EL (cell line): ENCODE measurements at places on chromosomes 2 and 18.

- no peak for DNase-seq
Measured at GRCh38 chr18:1006965-1007364, 102.3 kb downstream of the ADCYAP1 start.

DNA sequence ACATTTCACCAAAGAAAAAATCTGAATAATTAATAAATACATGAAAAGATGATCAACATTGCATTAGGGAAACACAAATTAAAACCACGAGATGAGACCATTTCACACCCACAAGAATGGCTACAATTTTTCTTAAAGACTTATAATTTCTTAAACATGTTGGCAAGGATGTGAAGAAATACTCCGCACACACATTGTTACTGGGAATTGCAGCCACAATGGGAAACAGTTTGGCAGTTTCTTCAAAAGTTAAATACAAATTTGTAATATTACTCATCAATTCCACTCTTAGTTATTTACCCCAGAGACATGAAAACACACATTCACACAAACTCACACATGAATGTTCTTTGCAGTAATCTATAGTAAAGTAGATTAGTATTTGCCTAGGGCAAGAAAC lies 363.3 kb upstream of the SMIM21 start:
- no peak for DNase-seq

- no peak for DNase-seq
Measured at GRCh38 chr2:226079196-226079595, 679.7 kb downstream of the NYAP2 start.

- peak; percentile 53 for DNase-seq
Measured at GRCh38 chr2:86350751-86351150, 13.3 kb upstream of the REEP1 start.

- DNase-seq = no peak
Measured at GRCh38 chr2:226325526-226325925, 474.1 kb downstream of the IRS1 start.

DNA sequence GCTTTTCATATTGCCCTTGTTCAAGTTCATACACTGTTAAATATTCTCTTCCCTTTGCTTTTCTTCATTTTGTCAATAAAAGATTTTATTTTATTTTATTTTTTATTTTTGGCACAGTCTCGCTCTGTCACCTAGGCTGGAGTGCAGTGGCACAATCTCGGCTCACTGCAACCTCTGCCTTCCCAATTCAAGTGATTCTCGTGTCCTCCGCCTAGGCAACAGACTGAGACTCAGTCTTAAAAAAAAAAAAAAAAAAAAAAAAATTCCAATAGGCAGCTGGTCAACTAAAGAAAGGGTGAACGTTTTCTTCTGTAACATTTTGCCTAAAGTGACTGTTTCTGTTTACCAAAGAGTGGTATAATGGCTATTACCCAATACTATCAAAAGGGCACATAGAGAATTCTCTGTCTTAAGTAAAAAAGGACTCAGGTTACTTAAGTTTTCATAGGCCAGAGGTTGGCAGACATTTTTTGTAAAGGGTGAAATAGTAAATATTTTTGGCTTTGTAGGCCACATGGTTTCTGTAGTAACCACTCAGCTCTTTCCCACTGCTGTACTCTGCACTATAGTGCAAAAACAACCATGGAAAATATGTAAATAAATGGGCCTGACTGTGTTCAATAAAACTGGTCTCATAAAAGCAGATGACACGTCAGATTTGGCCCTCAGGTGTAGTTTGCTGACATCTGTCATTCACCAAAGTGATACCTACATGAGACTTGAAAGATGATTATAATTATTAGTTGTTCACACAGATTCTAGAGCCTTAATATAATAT lies 113.4 kb downstream of the MIB1 start:
- no peak for DNase-seq

- DNase-seq = no peak
Measured at GRCh38 chr2:23788100-23788499, 138.8 kb downstream of the ATAD2B start.

- DNase-seq = no peak
Measured at GRCh38 chr18:68985172-68985820, 187.4 kb downstream of the CCDC102B start.

GRCh38 chr2:118016911-118017310 lies 3.0 kb upstream of the CCDC93 start:
- peak; percentile 13 for DNase-seq

GRCh38 chr2:207279520-207279919 lies 113.8 kb upstream of the KLF7 start:
- DNase-seq = no peak

- peak; percentile 95 for DNase-seq
Measured at GRCh38 chr2:226427538-226428307, 371.9 kb downstream of the IRS1 start.

- DNase-seq = peak; percentile 45
Measured at GRCh38 chr2:119367472-119368099, 809 bp downstream of the DBI start.

- DNase-seq = no peak
Measured at GRCh38 chr2:231571661-231572191, 20.9 kb upstream of the TEX44 start.

- no peak for DNase-seq
Measured at GRCh38 chr2:10658914-10659257, 30.9 kb downstream of the NOL10 start.

DNA sequence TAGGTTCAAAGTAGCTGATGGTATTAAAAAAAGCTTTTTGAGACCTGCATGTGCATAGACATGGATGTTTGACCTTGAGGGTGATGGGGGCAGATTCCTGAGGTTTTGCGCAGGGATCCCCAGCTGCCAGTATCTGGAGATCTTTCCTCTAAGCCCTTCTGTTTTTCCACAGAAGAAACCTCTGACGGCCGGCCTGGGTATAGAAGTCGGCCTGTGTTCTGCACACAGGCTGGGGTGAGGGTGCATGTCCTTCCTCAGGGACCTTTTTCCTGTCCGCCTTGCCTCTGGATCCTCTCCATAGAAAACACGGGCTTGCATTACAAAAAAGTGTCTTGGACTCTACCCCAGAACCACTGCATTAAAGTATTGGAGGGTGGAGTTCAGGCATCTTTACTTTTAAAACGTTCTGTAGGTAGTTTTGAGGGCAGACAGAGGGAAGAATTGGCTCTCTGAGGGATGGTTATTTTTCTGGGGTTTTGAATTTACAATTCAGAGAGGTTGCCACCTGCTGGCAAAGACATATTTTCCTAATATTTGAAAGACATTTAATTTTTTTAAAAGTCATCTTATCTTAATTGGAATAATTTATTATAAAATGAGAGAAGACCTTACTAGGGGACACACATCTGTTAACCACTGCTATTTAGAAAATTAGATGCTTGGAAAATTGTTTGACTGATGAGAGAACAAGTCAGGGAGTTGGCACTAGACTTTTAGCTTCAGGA lies 350.6 kb downstream of the DCDC2C start:
- DNase-seq = no peak

DNA sequence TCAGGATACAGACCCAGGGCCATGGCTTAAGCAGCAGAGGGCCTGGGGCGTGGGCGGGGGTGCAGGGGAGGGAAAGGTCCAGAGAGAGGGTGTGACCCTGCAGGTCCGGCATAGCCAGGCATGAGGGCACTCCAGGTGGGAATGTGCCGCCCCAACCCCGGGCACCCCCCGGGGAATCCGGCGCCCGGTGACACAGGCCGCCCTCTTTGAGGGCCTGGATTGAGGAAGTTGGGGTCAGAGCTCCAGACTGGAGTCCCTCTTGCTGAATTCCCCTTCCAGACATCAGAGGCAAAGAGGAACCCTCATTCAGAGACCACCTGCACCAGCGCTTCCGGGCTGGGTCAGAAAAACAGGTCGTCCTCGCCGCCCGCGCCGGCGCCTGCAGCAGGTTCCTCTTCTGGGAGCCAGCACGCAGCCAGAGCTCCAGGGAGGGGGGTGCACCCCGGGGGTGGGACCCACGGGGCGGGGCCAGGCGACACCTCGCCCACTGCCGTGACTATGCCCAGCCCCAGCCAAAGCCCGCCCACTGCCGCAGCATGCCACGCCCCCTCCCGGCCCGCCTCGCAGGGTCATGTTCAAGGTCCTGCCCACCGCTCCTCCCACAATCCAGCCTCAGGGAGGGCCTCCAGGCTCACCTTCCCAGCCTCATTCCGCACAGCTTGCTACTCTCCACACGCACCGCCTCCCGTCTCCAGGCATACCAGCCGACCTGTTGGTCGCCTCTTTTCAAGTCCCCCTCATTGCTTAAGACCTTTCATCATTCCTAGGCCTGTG lies 98.3 kb upstream of the ID2 start:
- DNase-seq = no peak

DNA sequence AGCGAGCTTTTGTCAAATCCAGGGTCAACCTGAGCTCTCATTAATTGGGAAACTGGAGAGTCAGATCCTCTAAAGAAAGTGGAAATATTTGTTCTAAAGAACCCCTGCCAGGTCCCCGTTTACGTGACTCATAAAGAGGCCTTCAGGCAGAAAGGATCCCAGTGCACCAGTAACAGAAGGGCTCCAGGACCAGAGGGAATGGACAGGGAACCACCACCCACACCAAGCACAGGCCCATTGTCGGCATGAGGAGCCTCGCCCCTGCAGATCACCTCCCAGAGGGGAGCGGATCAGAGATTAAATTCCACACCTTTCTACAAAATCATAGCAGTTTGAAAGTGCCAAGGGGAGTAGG lies 16.4 kb upstream of the C1QL2 start:
- DNase-seq = no peak

GRCh38 chr2:96306370-96306769 lies 1.0 kb upstream of the SNRNP200 start:
- DNase-seq = no peak

GRCh38 chr2:60948926-60949579 lies 67.7 kb downstream of the REL start:
- no peak for DNase-seq

DNA sequence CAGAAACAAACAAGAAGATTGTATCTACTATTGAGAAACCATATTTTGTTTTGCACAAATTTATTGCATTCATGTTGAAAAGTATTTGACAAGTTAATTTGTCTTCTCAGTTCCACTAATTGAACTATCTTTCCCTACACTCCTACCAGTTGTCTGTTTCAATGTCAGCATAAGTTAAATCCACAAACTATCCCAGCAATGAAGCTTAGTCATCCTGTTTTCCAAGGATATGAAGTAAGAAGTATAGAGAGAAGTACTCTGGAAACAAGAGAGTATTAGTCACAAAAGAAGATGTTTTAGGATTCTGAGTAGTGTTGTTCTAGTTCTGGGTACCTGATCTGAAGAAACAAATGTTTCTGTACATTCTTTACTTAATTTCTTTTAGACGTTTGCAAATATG lies 261.6 kb upstream of the ZNF804A start:
- peak; percentile 6 for DNase-seq

GRCh38 chr2:218878486-218878885 lies 2.2 kb upstream of the WNT10A start:
- DNase-seq = no peak

GRCh38 chr2:167987026-167987425 lies 260.4 kb downstream of the STK39 start:
- no peak for DNase-seq

DNA sequence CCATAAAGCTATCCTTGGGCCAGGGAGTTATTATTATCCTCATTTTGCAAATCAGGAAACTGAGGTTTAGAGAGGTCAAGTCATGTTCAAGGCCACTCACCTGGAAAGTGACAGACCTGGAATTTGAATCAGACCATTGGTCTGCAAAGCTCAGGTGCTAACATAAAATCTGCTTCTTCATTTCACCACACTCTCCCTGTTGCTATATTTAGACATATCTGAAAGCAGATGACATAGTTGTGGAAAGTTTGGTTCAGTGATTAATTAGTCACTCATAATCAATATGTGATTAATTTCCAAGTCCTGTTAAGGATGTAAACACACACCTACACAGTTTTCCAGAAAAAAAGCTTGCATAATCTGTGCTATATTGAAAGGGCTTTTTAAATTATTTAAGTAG lies 57.4 kb downstream of the LINC00305 start:
- DNase-seq = no peak

DNA sequence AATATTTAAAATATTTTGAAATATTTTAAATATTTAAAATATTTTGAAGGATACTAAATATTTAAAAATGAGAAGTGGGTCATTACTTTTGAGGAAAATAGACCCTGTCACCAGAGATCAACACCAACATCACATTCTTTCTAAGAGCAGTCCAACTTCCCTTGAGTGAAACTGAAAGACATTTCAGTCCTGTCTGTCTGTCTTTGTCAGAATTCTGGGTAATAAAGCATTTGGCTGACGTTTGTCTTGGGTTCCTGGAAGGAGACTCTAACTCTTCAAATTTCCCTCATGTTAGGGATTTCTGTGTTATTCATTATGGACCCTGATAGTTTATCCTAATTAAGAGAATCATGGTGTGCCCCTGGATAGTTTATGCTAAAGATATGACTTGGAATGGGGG lies 32.8 kb downstream of the TTC21B start:
- DNase-seq = no peak

GRCh38 chr18:42447688-42448087 lies 492.7 kb downstream of the PIK3C3 start:
- no peak for DNase-seq

GRCh38 chr18:28855524-28855923 lies 678.6 kb upstream of the CDH2 start:
- peak; percentile 14 for DNase-seq

DNA sequence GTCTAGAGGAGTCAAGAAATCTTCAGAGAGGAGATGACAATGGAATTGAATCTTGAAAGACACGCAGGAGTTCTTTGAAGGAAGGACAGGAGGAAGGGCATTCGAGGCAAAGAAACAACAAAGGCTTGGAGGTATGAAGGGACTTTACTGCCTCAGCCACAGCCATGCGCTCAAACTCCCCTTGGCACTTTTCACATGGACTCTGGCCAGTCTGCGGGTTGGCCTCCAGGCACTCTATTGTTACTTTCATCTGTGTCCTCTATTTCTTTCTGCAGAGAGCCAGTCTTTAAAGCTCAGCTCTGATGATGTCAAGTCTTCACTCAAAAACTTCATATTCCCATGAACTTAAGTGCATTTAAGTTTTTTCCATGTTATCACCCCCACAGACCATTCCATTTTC lies 95.4 kb downstream of the ZAP70 start:
- no peak for DNase-seq

GRCh38 chr2:78281164-78281563 lies 744.3 kb upstream of the REG3G start:
- DNase-seq = no peak

DNA sequence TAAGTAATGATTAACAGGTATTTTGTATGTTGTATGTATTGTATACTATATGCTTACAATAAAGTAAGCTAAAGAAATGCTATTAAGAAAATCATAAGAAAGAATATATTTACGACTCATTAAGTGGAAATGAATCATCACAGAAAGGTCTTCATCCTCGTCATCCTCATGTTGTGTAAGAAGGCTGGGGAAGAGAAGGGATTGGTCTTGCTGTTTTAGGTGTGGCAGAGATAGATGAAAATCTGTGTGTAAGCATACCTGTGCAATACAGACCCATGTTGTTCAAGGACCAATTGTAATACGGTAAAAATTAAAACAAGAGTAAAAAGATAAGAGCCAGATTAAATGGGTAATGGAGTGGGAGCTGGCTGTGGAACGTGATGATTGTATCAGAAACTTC lies 16.6 kb downstream of the SLC35F5 start:
- no peak for DNase-seq

GRCh38 chr18:50395093-50395492 lies 20.2 kb downstream of the SKA1 start:
- DNase-seq = no peak
